Stimulated activated CD4-positive, alpha-beta T cell treated with anti-CD3 and anti-CD28 coated beads, Interleukin-4, amount 100 ng/mL, for 24 hours (primary cell): ENCODE measurements at places on chromosomes 16 and 17.

DNA sequence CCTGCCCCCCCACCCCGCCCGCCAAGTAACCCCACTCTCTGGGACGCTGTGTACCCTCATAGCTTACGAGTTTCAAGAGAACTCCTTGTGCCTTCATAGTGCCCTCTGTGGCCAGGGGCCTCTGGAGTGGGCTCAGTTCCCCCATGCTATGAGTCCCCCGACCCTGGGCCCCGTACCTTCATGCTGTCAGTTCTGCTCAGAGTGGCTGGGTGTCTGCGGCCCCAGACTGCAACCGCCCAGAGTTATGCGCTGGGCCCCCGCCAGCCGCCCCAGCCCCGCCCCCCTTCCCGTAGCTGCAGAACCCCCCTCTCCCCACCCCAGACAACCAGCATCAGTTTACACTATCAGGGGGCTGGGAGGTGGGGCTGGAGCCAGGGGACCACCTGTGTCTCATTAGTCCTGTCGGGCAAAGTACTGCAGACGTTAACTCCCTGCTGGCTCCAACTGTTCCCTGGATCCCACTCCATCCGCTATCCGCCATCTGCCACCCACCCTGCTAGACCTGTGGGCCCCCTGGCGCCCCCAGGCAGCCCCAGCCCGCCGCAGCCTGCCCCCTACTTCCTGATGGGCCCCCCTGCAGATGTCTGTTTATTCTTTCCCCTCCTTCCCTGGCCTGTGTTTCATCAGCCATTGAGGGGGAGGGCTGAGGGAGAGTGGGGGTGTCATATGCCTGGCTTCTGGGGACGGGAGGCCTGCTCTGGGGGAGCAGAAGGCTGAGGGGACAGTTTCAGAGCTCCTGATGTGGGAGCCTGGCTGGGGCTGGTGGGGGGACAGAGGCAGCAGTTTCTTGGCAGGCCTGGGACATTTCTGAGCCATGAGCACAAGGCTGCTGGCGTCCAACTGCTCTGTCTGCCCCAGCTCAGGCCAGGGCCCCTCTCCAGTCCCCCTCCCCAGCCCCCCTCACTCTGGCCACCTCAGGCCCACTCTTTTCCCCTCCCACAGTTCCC lies at the start of gene MFAP4:
Gene MFAP4, minus strand, starts transcription at position 217 of the 947 bp plus-strand sequence. Its CDS starts 35 bp downstream, at position 182.
- no peak for DNase-seq

DNA sequence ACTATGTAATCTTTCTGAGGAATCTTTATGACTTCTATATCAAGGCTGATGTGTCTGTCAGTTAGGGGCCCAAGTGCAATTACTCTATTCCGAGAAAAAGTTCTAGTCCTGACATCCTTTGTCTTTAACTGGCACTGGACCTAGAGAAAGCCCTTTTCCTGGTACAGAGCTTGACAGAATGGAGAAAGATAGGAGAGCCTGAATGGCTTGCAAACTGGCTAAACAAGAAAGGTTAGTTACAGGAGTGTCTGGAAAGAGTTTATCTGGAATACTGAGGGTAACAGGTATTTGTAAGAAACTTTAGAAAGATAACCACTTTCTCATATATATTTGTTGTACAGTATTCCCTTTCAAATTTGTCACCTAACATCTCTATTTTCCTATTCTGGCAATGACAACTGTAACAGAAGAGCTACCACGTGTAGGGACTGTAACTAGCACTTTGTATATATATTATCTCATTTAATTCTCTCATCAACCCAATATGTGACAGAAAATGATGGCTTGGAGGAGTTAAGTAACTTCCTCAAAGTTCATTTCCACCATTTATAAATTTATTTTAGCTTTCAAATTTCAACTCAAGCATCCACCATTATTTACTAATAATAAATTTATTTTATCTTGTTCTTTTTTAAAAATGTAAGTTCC lies 97.4 kb upstream of the C17orf78 start:
- DNase-seq, result no peak

- DNase-seq, result no peak
Measured at GRCh38 chr16:50103764-50104163, 38.0 kb downstream of the HEATR3 start.

DNA sequence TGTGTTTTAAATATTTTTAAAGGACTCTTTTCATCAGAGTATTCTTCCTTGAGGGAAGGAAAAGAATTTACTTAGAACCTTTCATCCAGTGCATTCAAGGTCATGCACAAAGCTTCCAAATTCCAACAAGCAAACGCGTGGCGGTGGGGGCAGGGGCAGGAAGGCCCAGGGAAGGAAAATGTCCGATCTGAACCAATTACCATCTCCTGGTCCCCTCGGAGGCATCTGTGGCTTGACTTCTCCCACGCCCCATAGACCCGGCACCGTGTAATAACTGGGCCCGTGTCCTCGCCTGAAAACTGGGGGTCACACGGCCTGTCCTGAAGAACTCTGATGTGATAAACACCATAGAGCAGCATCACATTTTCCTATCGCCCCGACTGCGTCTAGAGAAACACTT lies 18.3 kb downstream of the MEAK7 start:
- DNase-seq, result no peak

DNA sequence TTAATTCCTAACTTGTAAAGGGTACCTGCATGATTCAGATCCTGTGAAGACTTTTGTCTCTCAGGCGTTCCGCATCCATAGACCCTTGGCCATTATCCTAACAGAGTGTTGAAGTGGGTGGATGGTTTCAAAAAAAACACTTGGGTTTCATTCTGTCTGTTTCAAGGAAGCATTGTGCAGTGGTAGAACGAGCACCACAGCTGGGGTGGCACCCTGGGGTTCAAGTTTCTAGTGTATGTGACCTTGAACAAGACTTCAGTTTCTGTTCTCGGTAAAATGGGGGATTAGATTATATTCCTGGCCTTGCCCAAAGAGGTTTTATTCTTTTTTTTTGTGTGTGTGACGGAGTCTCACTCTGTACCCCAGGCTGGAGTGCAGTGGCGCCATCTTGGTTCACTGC lies 74.3 kb downstream of the MSI2 start:
- no peak for DNase-seq

DNA sequence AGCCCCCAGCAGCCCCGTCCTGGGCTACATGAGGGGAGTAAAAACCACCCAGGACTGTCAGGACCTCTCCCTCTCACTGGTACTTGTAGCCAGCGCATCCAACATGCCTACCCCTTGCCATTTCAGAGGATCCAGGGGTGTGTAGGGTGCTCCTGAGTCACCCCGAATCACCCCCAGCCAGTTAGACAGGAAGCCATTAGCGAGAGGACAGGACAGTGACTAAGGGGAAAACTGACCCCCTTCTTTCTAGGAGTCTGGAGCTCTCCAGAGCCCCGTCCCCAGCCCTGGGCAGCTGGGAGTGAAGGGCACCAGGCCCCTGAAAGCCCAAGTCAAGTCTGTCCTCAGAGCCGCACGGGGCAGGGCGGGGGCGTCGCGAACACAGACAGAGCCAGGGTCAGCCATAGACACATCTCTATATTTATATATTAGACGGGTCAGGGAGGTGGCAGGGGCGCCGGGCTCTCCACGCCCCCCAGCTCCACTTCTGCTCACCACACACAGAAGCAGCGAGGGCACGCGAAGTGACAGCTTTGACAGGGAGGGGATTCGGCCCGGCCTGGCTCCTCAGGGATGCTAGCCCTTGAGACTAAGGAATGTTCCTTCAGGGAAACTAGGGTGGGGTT lies 485 bp upstream of the GDPD3 start:
- DNase-seq, result no peak

- DNase-seq, result no peak
Measured at GRCh38 chr17:82734987-82735866, at the start of gene FN3K. Gene FN3K (plus strand): TSS chr17:82735615. CDS start chr17:82735637, 22 bp downstream.

DNA sequence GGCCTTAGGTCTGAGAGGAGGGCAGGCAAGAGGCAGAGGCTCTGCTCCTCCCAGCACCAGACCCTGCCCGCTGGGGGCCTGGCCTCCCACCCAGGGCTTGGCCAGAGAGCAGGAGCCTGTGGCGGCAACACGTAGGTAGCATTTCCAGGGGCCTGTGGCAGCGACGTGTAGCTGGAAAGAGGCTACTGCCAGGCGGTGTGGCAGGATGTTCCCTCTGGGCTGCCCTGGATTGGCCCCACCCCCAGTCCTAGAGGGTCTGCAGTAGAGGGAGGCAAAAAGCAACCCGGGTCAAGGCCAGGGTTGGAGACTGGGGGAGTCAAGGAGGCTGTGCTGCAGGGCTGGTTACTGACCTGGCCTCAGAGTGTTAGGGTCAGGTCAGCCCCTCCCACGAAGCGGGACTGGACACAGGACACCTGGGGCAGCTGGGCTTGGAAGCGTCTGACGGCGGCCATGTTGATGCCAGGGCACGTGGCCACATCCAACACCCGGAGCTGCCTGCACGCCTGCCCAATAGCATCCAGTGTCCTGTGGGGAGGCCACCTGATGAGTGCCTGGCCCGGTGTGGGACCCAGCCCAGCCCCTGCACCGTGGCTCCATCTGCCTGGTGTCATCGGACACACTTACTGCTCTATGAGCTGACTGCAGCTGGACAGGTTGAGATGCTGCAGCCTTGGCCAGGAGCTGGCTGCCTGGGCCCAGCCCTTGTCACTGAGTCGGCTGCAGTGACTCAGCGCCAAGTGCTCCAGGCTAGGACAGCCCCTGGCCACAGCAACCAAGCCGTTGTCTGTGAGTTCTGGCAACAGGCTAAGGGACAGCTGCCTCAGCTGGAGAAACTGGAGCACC lies 8.5 kb downstream of the ELMO3 start:
- DNase-seq, result no peak

GRCh38 chr16:85556456-85557082 lies 56.6 kb upstream of the GSE1 start:
- DNase-seq, result peak; percentile 62

GRCh38 chr16:6047325-6047724 lies 949.7 kb upstream of the EEF2KMT start:
- DNase-seq, result no peak

DNA sequence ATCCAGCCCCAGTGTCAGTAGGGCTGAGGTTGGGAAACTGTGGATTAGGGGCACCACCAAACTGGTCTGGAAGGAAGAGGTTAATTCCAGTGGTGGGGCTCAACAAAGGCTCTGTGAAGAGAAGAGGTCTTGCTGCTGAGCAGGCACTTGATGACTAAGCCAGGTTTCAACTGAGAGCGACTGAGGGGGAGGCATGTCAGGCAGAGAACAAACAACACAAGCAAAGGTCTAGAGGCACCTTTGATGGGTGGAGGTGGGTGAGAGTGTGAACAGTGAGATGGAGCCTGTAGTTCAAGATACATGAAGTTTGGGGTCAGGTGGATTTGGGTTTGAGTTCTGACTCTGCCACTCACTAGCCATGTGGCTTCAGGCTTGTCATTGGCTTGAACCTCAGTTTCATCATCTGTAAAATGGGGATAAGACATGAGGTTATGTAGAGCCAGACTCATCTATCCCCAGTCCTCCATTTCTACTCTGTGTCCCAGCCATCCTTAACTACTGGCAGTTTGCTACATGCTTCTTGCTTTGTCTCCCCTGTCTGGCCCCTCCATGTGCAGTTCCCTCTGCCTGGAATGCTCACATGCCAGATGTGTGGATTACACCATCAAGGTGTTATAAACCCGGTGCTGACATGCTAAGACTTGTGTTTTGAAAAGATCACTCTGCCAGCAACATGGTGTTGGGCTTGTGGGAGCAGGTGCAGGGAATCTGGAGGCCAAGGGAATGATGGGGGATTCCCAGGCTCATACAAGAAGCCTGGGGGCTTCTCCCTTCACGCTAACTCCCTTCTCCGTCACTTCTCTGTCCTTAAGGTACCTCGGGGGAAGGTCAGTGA lies 3.0 kb upstream of the RMI2 start:
- DNase-seq, result peak; percentile 29

- no peak for DNase-seq
Measured at GRCh38 chr17:82938486-82938872, 98.7 kb upstream of the ZNF750 start.

- no peak for DNase-seq
Measured at GRCh38 chr16:49148410-49148809, 133.2 kb downstream of the CBLN1 start.

DNA sequence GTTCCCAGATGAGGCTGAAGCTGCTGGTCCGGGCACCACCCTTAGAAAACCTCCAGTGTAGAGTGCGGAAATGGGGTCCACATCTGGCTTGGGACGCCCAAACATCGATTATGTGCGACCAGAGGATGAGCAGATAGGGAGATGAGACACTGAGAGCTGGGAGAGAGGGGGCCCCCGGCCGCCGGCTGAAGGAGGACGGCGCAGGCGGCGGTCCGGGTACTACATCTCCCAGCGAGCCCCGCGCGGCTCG lies 182 bp upstream of the SPECC1 start:
- DNase-seq, result no peak

DNA sequence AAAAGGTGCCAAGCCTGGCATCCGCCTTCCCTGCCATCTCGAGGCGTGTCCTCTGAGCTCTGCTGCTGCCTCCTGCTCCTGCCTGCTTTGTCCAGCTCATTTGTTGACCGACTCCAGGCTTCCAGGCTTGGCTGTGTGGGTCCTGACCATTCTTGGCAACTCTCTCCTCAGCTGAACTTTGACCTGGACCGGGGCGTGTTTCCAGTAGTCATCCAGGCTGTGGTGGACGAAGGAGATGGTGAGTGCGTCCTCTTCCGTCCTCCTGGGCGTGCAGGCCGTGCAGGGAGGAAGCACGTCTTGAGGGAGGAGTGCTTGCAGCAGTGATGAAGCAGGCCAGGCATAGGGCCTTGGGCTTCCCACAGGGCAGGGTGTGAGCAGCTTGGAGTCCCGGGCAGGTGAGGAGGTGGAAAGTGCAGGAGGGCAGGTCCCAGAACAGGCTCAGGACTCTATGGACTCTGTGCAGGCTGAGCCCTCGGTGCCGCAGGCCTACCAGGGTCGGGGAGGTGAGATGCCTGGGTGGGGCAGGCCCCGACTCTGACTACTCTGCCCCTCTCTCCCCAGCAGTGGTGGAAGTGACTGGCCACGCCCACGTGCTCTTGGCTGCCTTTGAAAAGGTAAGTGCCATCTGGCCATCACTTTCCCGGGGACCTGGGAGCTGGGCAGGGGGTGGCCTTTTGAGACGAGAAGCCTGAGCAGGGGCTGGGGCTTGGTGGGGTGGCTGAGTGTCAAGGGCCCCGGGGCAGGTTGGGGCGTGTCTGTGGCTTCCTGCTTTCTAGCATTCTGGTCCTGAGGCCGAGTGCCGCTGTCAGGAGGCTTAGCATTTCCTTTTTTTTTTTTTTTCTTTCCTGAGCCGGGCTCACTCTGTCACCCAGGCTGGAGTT lies 28.6 kb upstream of the NUDT16L1 start:
- peak; percentile 55 for DNase-seq

DNA sequence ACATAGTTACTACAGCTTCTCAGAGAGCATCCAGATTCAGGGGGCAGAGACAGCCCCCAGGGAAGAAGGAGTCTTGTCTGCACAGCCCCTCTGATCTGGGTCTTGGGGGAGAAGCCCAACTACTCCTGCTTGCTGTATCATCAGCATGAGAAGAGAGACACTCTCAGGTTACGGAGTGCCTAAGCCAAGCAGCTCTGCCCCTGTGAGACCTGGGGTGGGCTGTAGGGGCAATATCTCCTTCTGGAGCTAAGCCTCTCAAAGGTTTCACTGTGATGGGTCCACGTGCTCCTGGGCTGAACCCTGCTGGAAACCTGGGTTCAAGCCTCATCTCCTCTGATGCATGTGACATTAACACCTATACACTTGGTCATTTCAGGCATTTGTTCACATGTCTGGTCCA lies 123.2 kb downstream of the CPPED1 start:
- DNase-seq, result no peak

- no peak for DNase-seq
Measured at GRCh38 chr16:82384949-82385348, 214.9 kb upstream of the MPHOSPH6 start.
